Esophagus muscularis mucosa (tissue), 4 donors: ENCODE measurements at places on chromosomes 12 and 14.

- no peak for DNase-seq
Measured at GRCh38 chr14:35628989-35629388, 95.0 kb downstream of the INSM2 start.

GRCh38 chr14:89367779-89368120 lies 49.3 kb downstream of the FOXN3 start:
- DNase-seq: no peak

DNA sequence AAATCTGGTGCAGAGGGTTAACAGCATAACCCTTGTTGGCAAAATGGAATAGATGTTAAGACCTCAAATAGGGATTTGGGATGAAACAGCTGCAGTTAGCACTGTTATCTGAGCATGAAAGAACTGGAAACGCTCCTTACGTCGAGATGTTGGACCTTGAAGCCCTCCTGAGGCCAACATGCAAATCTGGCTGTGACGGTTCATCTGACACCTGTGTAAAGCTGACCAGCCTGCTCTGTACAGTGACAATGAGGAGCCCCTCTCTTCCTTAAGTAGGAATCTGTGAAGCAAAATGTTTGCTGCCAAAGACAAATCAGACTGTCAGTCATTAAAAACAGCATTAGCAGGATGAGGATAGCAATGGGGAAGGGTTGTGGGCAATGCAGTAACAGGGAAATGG lies 36.5 kb downstream of the PAPLN start:
- no peak for DNase-seq

GRCh38 chr12:122687086-122687485 lies 16.1 kb downstream of the HCAR2 start:
- no peak for DNase-seq

- DNase-seq: no peak
Measured at GRCh38 chr14:39023939-39024871, 78.8 kb downstream of the SEC23A start.

DNA sequence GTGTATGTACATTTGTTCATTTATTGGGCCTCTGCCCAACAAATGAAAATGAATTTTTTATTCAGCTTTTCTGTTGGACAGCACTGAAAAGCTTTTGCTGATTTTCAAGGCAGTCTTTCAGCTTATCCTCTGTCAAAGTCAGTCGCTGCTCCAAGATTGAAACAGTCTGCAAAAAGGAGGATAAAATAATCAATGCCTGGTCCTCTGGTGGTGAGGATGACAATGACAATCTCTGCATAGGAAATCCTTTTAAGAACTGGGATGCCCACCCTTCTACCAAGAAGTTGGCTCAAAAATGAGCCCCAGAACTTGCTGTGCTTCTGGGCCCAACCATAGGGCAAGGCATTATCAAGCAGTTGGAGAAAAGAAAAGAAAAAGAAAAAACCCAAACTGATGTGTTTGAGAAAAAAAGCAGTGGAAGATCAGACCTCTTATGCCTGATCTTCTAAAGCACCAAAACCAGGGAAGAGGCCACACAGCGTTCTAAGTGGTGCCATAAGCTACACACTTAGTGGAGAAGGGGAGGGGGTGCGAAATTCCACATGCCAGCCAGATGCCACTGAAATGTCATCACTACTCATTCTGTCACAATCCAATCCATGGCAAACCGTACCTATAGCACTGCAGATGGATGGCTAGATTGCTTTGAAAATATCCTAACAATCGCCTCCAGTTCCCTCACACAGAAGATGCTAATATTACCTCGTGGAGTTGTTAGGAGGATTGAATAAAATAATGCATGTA lies 69.0 kb upstream of the DUSP6 start:
- peak; percentile 31 for DNase-seq

DNA sequence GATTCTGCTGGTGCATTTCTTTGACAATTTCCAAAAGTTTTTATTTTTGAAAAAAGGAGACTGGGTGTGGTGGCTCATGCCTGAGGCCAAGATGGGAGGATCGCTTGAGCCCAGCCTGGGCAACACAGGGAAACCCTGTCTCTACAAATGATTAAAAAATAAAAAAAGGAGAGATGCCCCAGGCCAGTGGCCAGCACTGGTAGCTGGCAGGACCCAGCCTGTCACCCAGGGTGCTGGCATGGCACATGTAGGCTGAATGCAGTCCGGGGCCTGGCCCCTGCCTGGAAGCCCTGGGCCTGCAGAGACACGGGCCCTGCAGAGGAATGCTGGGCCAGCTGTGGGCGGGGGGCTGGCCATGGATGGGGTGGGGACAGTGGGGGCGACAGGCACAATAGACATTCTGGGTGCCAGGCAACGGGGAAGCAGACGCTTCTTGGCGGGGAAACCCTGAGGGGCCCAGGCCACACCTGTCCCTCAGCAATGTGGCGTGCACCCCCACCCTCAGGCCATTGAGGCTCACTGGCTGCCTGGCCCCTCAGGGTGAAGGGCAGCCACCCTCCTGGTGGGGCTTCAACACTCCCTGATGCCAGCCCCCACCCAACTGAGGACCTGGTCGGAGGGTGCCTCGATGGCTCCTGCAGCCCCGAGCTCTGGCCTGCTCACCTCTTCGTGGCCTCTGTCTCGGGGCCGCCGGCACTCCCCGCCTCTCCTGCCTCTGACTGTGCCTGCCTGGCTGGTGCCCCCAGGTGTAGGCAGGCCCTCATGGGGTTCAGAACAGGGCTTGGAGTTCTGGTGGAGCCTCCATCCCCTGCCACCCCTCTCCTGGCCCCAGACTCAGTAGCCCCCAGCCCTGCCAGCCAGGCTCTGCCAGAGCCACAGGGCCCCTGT lies 12.1 kb downstream of the TRMT61A start:
- DNase-seq: no peak

DNA sequence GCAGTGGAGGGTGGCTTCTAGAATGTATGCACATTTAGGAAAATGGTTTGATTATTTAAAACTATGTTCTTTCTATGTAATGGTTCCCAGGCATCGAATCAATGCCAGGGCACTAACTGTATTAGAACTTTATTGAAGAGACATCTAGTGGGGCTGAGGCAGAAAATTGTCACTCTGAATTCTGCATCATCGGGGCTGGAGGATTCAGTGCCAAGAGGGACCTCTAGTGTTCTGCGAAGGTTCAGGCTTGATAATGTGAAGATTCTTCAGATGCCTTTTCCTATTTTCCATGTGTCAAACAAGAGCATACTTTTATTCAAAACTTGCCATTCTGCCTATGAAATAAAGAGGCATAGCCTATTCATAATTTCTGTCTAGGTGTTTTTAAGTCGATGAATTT lies 146.3 kb downstream of the CAND1 start:
- no peak for DNase-seq

DNA sequence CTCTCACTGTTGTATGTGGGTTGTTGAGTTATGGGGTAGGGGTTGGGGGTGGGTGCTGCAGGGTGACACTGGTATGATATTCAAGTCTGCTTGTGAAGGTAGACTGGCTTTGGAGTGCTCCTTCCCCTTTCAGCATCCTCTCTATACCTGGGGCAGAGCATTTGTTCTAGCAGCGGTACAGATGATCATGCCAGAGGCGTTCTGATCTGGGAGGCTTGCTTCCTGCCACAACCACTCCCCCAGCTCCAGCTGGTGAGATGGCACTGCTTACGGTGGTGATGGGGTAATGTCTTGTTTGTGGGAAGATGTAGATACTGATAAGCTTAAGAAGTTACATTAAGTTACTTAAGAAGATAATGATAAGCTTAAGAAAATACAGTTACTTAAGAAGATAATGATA lies 131.8 kb downstream of the ERC1 start:
- DNase-seq: no peak

- no peak for DNase-seq
Measured at GRCh38 chr12:27293463-27293862, 39.2 kb upstream of the BMAL2 start.

DNA sequence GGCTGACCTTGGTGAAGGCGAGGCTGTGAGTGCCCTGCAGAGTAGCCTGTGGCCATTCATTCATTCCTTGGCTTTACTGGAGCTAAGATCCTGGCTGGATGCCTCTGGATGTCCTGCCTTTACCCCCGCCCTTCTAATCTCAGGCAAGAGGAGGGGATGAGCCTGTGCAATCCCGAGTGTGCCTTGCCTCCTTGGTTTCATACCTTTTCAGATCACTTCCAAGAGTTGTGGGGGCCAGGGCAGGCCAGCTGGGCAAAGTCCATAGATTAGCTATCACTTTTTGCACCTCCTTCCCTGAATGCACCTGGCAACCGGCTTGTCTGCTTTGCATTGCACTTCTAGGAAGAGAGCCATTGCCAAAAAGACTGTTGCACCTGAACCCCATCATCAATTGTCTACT lies 1.5 kb downstream of the VRTN start:
- no peak for DNase-seq
